ENCODE measurements at places on chromosomes 13 and 19. TPM values are rescaled to one million over a fixed set of nuclear protein-coding genes. Genes with fewer than 3 reads are reported as not detected.

Gene PLIN3
- total RNA-seq: 28.7 TPM

DNA sequence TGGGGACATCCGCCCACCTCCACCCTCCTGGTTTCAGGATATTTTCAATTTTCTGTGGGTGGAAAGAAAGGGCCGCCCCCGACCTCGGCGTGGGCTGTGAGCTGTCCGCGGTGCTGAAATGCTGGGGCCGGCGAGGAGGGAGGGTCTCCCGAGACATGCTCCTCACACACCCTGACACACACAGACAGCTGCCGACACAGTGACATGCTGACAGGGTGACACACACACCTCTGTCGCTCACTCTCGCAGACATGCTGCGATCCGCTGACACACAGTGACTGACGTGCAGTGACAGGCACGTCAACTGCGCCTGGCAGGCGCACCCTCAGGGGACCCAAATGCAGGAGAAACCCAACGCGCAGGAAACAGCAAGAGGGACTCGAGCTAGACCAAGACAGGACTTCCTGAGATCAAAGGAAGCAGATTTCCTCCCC is 25.1 kb upstream of the MEIS3 start:
- peak; percentile 48 for DNase-seq

Gene CYSLTR2
- total RNA-seq: 0.22 TPM

DNA sequence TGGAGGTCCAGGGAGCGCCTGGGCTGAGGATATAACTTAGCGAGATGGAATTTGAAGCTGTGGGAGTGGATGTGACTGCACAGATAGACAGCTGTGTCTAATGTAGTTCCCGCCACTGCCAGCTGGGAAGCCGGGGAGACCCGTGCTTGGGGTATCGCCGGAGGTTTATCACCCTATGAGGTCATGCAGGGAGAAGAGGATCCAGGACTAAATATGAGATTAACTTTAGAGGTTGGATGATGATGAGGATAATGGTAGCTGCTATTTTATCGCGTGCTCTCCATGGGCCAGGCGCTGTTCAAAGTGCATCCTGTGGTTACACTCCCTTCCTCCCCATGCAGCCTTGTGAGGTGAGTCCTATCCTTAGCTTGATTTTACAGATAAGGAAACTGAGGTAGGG is 19.9 kb downstream of the SSC5D start:
- no peak for DNase-seq

Data from Karpas-422 (cell line).